Left lobe of liver (tissue), 2 donors: ENCODE measurements at places on chromosomes 7 and 10. TPM values are rescaled to one million over a fixed set of nuclear protein-coding genes. Genes with fewer than 3 reads are reported as not detected.
A peak's percentile ranks its signal among the peaks of the same experiment; 100 is the strongest.

DNA sequence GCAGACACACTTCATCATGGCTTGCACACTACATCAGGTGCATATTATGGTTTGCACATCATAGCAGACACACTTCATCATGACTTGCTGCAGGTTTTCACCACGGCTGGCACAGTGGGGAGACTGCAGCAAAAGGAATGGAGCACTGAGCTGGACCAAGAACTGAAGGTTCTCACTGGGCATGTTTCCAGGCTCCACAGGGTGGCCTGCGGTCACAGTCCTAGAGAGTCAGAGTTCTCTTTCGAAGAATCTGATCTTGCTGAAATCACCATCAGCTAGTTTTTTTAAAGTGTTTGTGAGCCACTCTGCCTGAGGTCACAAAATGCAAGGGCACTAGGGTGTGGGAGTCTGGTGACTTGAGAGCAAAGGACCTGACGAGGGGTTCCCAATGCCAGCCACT, 140.4 kb upstream of the NPY start:
- no peak for DNase-seq

- DNase-seq: no peak
These were observed 23.8 kb upstream of the RPA3 start for GRCh38 chr7:7742223-7742622.

DNA sequence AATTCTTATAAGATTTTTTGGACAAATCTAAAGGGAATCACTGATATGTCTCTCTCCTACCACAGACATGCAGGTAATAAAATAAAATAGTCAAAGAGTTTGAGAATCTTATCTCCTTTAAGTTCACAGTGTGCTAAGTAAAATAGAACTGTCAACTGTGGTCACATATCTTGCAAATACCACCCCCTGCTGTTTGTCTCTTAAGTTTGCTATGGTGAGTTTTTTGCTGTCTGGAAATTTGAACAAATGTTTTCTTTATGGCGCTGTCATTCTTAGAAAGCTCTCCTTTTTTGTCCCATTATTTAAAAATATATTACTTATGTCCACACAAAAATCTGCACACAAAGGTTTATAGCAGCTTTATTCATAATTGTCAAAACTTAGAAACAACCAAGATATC, 19.6 kb downstream of the GIMAP5 start:
- DNase-seq: no peak

DNA sequence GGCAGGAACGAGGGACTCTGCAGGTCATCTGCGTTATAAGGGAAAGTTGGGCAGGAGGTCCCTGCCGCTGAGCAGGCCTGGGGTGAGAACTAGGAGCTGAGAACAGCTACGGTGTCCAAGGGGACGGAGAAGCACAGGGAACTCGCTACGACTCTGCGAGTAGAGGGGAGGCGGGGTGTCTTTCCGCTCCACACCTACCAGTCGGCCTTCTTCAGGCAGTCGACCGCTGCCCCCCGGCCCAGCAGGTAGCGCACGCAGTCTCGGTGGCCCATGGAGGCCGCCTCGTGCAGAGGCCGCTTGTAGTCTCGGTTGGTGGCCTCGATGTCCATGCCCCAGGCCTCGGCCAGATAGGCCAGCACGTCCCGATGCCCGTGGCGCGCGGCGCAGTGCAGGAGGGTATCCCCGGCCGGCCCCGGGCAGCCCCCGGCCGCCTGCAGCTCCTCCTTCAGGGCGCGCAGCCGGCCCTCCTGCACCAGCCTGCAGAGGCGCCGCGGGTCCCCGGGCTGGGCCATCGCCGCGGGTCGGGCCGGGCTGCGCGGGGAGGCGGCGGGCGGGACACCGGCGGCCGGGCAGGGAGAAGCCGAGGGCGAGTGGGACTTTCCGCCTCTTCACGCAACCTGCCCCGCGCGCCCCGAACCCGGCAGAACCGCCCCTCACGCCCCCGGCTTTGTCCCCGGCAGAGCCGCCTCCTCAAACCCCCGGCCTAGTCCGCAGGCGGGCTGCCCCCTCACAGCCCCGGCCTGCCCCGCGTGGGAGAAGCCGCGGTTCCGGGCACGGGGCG, 660 bp downstream of the ANKRD16 start:
- peak; percentile 53 for DNase-seq

GRCh38 chr7:132076301-132077035, 499.8 kb downstream of the PLXNA4 start:
- no peak for DNase-seq

GRCh38 chr10:104480797-104481196, 127.2 kb downstream of the CFAP58 start:
- no peak for DNase-seq

- DNase-seq: no peak
These were observed 28.9 kb upstream of the VSIR start for GRCh38 chr10:71802235-71802634.

DNA sequence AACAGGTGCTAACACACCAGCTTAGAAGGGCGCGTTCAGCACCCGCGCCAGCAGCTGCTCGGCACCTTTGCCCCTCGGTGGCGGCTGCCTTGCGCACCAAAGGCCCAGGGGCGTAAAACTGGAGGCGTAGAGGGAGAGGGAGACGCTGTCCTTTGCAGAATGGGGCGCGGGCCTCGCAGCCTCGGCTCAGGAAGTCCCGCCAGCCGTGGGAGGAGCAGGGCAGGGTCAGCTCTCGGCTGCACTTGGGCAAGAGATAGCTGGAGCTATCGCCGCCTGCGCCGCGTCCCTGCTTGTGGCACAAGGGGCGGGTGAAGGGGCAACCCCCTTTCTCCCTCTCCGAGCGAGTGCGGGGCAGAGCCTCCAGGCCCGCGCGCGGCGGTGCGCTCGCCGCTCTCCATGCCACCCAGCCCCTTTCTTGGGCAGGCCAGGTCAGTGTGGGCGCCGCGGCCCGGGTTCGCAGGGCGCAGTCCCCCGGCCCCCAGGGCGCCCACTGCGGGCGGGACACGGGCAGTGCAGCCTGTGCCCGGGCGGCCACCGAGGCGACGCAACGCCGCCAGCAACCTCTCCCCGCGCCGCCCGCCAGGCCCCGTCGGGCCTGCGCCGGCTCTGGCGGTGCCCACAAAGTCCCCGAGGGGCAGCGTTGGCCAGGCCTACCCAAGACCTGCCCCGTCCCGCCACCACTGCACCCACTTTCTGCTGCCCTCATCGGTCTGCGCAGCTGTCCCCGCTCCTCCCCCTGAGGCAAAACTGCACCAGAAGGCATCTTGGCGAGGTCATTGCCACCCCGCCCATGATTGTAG, 4.1 kb downstream of the NEUROD6 start:
- DNase-seq: peak; percentile 82

DNA sequence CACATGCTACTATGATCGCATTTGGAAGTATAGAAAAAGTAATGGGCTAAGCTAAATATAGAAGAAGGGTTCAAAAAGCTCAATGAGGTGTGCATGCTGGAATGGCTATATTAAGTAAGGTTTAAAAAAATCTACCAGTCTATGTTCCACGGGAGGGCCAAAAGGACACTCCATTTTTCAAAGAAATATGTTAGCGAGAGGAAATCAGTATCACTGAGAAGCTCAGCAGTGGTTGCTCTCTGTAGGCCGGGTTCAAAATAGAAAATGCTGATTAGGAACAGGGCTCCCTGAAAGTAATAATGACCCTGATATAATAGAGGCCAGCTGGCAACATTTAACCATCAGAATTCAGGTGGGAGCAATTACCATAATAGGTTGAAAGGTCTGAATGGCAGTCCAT, 224.5 kb upstream of the SEMA3E start:
- no peak for DNase-seq

- no peak for DNase-seq
These were observed 207.4 kb downstream of the TMEM178B start for GRCh38 chr7:141281311-141281710.

DNA sequence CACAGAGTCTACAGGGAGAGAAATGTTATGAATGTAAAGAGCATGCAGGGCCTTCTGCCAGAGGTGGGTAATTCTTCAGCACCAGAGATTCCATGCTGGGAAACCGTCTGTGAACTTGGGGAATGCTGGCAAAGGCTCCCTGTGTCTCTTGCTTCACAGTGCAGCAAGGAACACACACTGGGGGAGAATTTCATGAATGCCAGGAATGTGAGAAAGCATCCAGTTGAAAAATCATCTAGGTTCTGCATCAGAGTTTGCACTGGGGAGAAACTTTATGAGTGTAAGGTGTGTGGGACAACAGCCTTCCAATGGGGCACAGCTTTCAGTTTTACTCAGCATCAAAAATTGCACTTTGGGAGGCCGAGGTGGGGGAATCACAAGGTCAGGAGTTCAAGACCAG, 224.3 kb upstream of the IGFBP3 start:
- DNase-seq: no peak

Gene PRKG1
- 1.2 TPM for total RNA-seq

Gene AS3MT
- total RNA-seq: 7.5 TPM

Gene RPA3
- total RNA-seq: 18.2 TPM

Gene HOXA7
- not detected for total RNA-seq

Gene MCM10
- 0.33 TPM for total RNA-seq

Gene UCN3
- not detected for total RNA-seq

Gene TMEM120A
- total RNA-seq: 79.6 TPM

Gene COL17A1
- total RNA-seq: 0.13 TPM
